Stimulated activated CD4-positive, alpha-beta T cell treated with anti-CD3 and anti-CD28 coated beads, TNF-alpha, amount 100 ng/mL, for 48 hours (primary cell): ENCODE measurements at places on chromosomes 7 and 10.

GRCh38 chr10:133241501-133242205 is 4.0 kb downstream of the VENTX start:
- DNase-seq: no peak

DNA sequence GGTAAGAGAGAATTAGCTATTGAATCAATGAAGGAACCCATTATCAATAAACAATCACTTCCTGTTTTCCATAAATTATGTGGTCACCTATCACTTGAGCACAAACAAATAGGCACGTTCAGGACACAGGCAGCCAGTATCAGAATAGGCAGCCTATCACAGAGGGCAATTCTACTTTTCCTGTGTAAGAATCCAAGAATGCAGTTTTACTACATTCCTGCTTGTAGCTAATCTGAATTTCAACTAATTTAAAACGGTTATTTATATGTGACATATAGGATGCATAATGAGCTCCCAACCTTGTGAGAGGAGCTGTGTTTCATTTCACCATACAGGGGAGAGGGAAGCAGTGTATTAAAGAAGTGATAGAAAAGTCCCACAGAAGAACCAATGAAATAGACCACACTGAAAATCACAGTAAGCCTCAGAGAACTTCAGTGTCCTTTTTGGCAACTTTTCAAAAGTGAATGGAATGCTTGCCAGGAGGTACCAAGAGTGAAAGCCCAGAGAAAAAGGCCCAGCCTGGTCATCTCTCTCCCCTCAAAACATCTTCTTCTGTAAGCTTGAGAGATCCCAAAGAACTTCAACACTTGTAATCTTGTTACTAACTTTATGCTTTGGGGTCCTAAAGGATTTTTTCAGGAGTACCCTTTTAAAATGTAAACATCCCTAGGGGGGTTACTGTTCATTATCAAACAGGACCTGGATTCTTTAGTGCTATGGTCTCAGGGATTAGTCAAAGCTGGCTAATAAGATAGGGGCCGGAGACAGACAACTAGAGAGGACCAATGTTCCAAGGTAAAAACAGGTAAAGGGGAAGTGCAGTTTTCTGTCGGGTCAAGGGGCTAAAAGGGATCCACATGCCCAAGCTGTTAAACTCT is 1.3 kb downstream of the IMMP2L start:
- no peak for DNase-seq

- DNase-seq: no peak
Measured at GRCh38 chr7:105932835-105933477, 30.1 kb upstream of the CDHR3 start.

- no peak for DNase-seq
Measured at GRCh38 chr10:8211631-8212030, 157.1 kb downstream of the GATA3 start.

GRCh38 chr7:157832006-157832405 is 495.2 kb downstream of the DNAJB6 start:
- no peak for DNase-seq

DNA sequence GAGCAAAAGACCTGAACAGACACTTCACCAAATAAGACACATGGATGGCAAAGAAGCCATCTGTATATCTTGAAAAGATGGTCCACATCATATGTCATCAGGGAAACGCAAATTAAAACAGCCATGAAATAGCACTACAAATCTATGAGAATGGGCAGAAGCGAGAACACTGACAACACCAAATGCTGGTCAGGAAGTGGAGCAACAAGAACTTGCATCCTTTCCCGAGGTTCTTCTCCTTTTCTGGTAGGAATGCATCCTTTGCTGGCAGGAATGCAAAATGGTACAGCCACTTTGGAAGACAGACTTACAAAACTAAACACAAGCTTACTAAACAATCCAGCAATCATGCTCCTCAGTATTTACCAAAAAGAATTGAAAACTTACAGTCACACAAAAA is 60.0 kb downstream of the PIK3AP1 start:
- DNase-seq: no peak

- DNase-seq: no peak
Measured at GRCh38 chr7:98399890-98400541, 874 bp downstream of the BAIAP2L1 start.

DNA sequence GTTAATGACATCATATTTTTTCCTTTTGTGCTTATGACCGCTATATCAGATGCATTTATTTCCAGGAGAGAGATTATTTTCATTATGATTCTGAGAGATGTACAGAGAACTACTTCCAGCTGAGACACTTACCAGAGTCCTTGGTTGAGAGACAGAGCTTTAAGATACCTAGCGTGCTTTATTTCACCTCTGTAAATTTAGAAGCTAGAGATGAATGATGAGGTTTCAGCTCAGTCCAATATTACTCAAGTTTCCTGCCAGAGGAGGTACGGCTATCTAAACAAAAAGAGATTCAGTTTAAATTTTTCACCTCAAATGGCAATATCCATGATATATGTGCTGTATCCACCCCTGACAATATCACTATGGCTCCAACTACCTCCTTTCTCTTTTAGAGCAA is 182.6 kb upstream of the FAM3C start:
- DNase-seq: no peak

- DNase-seq: no peak
Measured at GRCh38 chr7:156886020-156886795, 6.8 kb downstream of the LMBR1 start.

- peak; percentile 18 for DNase-seq
Measured at GRCh38 chr7:17769918-17770317, 170.4 kb downstream of the SNX13 start.

DNA sequence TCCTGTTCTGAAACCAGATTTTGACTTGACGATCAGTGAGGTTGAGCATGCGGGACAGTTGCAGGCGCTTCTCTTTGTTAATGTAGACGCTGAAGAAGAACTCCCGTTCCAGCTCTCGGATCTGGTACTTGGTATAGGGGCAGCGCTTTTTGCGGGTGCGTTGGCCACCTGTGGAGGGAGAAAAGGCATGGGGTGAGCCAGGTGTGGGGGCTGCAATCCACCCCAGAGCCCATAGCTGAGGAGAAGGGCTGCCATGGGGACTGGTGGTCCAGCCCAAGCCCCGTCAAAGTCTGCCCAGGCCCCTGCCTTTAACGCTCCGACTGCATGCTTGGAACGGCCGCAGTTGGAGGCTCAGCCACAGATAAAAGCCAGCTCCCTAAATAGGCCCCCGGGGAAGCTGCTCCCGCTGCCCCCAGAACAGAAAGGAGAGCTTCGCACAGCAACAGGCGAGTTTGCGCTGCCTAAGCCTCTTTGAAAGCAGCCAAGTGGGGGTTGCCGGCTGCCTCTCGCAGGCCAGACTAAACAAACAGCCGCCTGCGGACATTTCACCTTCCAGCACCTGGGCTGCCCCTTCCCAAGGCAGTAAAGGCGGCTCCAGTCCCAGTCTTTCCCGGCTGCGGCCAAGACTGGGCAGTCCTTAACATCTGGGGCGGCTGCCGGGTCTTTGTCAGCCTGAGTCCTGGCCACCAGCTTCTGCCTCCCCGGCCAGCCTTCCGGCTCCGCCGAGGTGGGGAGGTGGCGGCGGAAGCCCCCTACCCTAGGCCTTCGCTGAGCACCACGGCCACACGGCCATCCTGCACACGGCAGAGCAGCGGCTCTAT is 2.0 kb downstream of the HOXA11 start:
- DNase-seq: no peak

- DNase-seq: no peak
Measured at GRCh38 chr10:97531401-97531986, 32.8 kb downstream of the UBTD1 start.

DNA sequence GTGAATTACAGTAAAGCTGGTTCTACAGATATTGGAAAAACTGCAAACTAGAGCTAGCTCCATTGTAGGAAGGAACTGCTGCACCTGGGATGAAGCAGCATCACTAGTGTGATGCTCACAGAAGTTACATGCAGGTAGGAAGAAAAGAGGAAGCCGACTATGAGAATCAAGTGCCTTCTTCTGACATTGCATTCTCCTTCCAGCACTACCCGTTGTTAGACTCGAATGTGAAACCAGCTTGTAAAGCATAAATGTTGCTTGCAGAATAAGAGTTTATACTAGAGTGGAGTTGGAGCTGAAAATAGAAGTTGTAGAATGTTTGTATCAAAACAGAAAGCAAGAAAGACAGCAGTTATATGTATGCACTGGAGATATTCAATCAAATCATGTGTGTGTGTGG is 49.9 kb downstream of the TRIM24 start:
- DNase-seq: no peak

DNA sequence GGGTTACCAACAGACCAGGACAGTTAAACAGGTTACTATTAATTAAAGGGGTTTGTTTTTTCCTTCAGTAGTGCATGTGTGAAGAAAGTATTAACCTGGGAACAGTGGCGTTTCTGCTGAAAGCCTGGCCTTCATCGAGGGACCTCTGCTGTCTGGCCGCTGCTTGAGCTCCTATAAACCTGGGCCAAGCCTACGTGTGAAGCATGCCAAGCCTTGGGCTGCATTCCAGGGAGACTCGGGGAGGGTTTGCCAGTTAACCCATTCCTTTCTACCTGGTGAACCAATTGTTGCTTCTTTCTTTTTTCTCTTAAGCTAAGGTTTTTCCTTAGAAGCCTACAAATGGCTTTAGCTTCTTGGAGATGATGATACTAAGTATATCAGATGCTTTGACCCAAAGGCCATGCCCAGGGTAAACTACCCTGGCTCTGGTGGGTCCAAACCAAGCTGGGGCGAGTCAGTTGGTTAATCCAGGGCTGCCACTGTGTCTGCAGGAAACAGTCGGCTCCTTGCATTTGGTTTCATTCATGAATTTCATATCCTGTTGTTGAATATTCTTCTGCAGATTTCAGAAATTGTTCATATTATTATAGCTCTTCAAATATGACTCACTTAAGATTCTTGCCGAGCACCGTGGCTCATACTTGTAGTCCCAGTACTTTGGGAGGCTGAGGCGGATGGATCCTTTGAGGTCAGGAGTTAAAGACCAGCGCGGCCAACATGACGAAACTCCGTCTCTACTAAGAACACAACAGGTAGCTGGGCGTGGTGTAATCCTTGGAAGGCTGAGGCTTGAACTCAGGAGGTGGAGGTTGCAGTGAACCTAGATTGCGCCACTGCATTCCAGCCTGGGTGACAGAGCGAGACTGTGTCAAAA is 23.8 kb downstream of the PFKP start:
- no peak for DNase-seq

- DNase-seq: no peak
Measured at GRCh38 chr7:32479574-32480200, 10.5 kb downstream of the LSM5 start.

DNA sequence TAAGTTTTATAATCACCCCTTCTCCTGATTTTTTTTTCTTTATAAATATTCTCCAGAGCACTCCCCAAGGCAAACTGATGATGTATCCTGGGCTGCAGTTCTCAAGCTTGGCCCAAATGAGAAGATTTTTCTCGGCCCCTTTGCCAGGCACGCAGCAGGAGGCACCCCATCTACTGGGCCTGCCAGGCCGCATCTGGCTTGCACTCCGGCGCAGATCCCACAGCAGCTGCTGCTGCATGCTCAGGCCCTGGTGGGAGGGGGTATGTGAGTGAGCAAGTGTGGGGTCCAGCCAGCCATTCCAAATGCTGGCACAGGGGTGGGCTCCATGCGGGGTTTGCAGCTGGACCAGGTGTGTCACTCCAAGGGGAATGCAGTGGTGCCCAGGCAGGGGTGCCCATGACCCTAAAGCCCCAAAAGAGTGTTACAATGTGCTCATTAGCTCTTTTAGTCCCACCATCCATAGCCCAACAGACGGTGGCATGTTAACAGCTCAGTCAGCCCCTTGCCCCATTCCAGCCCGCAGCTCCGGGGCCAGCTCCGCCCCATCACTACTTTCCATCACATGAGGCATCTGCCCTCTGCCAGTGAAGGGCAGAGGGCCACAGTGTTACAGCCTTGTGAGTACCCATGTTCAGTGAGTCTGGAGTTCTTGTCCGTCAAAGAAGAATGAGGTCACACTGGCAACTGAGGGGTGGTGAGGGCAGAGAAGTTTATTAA is 25.9 kb downstream of the OAT start:
- DNase-seq: no peak

- no peak for DNase-seq
Measured at GRCh38 chr7:26105236-26105635, 46.8 kb upstream of the NFE2L3 start.
